ENCODE measurements at places on chromosomes 11 and 22. TPM values are rescaled to one million over a fixed set of nuclear protein-coding genes. Genes with fewer than 3 reads are reported as not detected.

BTBD18 gene
- total RNA-seq, result not detected

DNA sequence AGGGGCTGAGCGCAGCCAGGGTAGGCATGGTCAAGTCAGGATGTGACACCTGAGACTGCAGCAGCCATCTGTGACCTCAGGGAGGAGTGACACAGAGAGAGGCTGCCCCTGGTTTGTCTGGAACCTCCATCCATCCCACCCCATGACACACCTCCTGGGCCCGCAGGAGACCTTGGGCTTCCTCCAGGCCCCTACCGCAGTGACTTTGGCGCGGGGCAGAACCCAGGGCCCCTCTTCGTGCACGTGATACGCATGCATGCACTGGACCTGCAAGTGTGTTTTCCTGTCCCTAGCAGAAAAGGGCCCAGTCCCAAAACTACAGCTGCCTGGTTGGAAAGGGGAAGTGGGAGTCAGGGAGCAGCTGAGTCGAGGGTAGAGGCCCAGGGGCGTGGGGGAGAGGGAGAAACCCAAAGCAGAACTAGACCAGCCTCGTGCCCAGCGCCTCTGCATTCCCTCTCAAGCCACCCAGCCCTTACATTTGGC is 7.9 kb upstream of the CYTH4 start:
- H3K36me3 ChIP-seq, result peaks cover 2% of the 10 kb centered on the region
- H3K27me3 ChIP-seq, result peaks cover 13% of the 10 kb centered on the region
- no peak overlapping the region for H3K4me3 ChIP-seq
- no peak for DNase-seq
- H3K4me1 ChIP-seq, result peaks cover 62% of the 10 kb centered on the region

LMNTD2 gene
- total RNA-seq, result 3.4 TPM

DNA sequence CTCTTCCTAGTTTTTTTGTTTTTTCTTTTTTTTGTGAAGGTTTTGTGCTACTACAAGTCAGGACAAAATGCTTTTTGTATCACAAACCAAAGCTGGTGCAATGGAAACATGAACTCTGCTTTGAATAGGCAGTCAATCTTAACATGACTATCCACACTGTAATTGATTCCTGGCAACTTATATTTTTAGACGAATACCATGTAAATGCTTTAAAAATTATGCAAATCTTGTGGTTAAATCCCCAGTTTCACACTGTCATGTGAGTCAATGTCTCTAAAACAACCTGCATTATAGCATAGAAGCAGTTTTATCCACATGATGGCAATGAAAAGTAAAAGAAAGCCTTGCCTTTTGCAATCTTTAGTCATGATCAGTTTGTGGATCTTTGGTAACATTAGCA is 8.9 kb downstream of the TRPC6 start:
- DNase-seq, result no peak
- no peak overlapping the region for H3K27ac ChIP-seq
- no peaks in the 10 kb centered on the region for H3K36me3 ChIP-seq
- no peak overlapping the region for H3K4me3 ChIP-seq

Measured in activated CD4-positive, alpha-beta T cell treated with anti-CD3 and anti-CD28 coated beads, Interleukin-2, amount 10 ng/mL, durations not matched to agents 7 days and 5 days (primary cell).